ENCODE measurements at places on chromosomes 11 and 22.

DNA sequence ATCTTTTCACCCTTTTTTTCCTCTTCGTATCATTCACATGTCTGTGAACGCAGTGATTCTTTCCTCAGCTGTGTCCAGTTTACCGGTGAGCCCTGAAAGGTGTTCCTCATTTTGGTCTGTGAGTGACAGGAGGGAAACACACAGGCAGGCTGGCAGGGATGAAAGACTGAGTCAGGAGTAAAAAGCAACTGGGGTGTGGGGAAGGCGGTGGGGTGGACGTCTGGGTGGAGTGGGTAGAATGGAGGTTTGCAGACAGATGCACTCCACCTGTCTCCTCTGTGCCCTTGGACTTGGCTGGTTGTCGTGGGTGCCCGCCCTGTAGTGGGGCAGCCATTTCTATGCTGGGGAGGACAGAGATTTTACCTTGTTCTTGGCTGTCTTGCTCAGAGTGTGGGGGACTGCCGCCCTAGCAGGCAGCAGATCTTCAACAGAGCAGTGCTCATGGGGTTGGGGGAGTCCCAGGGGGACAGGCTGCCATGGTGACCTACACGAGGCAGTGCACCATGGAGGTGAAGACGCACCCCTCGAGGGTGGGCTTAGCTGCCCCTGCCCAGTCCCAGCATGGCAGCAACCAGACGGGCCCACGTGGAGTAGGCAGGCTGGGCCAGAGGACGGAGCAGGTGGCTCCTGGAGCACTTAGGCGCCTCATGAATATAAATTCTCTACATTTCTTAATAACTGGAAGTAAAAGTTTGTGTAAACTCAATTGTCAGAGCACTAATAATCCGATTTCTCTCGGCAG is 603.7 kb downstream of the TBC1D22A start:
- DNase-seq: no peak

GRCh38 chr11:124194293-124195188 is 11.4 kb downstream of the OR10D3 start:
- DNase-seq: peak; percentile 21

DNA sequence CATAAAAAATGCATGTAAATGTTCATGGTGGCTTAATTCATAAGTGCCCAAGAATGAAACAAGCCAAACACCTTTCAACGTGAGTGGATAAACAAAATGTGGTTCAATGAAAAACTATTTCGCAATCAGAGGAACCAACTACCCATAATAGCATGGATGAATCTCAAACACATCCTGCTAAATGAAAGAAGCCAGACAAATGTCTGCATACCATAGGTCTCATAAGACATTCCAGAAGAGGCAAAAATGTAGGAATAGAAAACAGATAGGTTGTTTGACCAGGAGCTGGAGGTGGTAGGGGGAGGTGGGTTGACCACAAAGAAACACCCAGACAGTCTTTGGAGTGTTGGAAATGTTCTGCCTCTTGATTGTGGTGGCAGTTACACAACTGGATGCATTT is 13.2 kb upstream of the OSBPL5 start:
- DNase-seq: no peak

GRCh38 chr22:21100149-21101032 is 54.6 kb downstream of the LRRC74B start:
- no peak for DNase-seq

- DNase-seq: no peak
Measured at GRCh38 chr22:38417252-38418060, 37.5 kb downstream of the KCNJ4 start.

- DNase-seq: no peak
Measured at GRCh38 chr11:114318361-114318760, 22.2 kb downstream of the NNMT start.

DNA sequence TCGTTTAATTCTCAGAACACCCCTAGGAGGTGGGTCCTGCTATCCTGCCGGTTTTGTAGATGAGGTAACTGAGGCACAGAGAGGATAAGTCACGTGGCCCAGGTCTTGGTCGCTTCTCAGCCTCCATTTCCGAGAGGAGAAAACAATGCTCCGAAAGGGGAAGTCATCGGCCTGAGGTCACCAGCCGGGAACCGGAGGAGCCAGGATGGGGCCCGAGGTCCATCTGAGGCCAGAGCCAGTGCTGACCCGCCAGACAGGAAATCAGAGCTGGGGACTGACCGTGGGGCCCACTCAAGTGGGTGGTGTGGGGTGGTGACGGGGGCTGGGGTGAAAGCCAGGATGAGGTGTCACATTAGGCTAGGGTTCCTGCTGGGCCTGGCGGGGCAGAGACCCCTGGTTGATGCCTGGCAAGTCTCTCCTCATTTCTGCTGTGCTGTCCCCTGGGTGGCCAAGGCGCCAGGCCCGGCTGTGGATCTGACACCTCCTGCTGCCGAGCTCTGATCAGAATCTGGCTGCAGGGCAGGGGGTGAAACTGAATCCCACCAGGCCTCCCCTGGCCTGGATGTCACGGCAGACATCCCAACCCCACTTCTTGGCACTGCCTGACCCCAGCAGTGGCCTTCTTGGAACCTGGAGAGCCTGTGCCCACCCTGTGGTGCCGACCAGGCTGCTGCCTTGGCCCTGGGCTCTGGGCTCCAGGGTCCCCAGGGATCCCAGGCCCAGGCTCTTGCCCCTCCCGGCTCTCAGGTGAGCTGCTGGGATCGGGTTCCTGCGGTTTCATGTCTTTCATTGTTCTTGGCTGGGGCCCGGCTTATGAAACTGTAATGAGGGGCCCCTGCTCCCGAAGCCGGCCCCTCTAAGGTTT is 12.0 kb downstream of the TRIOBP start:
- DNase-seq: no peak
